Choroid plexus epithelial cell (primary cell): ENCODE measurements at places on chromosomes 12 and 14.

DNA sequence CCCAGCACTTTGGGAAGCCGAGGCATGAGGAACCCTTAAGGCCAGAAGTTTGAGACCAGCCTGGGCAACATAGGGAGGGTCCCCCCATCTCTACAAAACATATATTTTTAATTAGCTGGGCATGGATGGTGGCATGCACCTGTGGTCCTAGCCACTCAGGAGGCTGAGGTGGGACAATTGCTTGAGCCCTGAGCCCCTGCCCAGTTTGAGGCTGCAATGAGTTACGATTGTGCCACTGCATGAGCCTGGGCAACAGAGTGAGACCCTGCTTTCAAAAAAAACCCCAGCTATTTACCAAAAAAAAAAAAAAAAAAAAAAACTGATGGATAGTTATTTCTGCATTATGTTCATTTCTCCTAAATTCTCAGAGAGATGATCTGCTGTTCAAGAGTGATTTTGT lies 230.0 kb downstream of the SOX5 start:
- DNase-seq, result no peak

GRCh38 chr12:25835385-25835784 lies 123.1 kb upstream of the RASSF8 start:
- DNase-seq, result no peak

- DNase-seq, result no peak
Measured at GRCh38 chr12:42769455-42769854, 179.9 kb upstream of the PRICKLE1 start.

DNA sequence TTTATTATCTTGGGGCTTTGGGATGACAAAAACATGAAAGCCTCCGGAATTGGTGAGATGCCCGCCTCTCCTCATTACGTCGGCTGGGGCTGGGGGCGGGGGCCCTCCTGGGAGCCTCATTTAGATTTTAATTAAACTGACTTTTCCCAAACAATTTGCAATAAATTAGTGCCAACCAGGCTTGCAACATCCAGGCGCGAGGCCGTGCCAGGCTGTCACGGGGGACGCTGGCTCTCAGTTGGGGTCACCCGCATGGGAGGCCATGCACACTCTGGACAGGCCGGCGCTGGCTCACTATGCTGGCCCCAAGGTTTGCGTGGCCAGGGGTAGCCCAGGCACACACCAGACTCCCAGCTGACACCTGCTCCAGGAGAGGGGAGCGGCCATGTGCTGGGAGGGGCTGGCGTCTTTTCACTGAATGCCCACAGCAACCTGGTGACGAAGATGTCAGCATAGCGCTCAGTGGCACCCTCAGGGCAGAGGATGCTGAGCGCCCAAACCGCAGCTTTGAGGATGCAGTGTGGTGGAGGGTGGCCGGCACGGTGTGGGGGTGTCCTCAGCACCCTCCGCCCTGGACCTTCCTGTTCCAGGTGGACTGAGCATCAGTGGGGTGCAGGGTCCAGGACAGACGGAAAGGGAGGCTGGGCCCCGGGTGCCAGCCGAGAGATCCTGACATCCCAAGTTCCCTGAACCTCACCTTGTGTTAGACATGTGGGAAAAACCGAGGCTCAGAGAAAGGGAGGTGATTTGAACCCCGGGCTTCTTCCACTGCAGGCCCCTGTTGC lies 190.8 kb upstream of the C14orf180 start:
- DNase-seq, result no peak

DNA sequence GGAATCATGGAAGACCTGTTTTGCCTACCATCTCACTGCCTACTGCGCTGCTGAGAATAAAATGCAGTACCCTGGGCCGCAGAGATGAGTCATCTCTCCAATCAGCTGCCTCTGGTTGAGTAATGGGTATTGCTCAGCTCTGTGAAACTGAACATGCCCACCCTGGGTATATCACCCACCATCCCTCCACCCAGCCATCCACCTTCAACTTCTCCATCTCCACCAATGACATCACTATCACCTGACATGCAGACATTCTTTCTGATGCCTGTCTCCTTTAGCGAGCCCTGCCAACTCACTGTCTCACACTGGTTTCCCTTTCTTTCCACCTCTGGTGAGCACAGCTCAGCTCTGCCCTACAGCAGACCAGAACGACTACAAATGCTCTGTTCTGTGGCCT lies 33.6 kb downstream of the E2F7 start:
- peak; percentile 35 for DNase-seq

- no peak for DNase-seq
Measured at GRCh38 chr12:130419116-130419515, 81.4 kb downstream of the PIWIL1 start.

DNA sequence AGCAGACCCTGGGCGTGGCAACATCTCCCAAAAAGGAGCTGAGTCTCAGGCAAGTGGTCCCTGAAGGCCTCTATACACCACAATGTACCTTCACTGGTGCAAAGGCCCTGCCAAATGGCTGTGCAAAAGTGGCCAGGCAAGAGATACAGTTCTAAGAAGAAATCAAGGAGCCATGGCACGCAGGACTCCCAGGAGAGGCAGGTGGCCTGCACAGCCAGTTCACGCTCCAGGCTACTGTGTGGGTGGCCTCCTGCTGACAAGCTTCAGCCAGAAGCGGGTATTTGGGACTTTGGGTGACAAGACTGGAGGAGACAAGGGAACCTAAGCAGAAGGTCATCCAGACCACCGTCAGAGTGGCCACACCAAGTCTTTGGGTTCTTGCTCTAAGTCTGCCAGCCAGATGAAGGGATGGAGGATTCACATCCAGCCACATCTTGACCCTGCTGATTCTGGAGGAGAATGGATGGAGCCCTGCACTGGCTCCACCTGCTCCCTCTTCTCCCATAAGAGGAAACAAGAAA lies 20.5 kb upstream of the ZFP36L1 start:
- DNase-seq, result no peak

DNA sequence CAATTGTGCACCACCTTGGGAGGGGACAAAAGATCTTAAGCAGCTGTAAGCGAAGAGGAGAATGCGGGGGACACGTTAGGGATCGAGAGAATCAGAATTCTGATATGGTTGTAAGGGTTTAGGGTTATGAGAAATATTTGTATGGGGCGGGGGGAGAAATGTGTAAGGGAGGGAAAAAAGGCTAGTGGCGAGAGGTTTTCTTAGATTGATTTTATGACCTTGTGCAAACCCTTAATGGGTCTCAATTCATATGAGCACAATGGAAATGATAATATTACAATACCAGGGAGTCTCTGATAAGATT lies 396 bp downstream of the NDUFA9 start:
- no peak for DNase-seq

DNA sequence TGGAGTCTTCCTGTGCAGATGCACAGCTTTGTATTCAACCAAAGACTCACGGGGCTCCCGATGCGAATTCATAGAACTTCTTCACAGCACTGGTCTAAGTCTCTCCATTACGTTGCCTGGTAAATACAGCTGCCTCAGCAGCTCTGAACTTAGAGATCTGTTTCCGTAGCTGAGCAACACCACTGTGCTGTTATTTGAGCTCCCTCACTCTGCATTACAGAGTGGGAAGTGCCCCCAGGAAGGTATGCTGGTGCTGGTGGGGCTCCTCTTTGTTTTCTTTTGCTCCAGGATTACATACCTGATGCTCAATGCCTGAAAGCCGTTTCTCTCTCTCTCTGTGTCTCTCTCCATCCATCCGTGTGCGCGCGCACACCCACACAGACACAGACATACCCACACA lies 227.5 kb upstream of the RMST start:
- DNase-seq, result no peak

DNA sequence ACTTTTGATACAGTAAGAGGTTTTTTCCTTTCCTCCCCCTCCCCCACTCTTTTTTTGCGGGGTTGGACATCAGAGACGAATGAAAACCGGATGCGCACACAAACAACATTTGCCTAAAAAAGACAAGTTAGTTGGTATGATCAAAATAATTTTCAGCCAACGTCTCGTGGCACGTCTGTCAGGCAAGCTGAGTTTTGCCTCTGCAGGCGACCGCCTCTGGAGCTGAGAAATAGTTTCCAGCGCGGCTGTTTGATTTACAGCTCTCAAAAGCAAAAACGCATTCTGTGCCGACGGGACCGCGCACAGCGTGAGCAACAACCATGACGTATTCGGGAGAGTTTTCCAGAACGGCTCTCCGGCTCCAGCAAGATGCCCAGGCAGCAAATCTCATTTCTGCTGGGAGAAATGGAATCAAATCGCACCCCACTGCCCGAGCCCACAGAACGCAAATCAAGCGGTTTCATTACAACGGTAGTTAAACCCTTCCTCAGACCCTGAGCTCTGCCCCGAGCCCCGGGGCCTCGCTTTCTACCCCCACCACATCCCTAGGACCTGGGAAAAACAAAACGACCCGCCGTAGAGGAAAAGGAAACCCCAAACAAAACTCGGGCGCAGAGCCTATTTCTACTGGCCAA lies 14.2 kb upstream of the CALM1 start:
- peak; percentile 88 for DNase-seq

DNA sequence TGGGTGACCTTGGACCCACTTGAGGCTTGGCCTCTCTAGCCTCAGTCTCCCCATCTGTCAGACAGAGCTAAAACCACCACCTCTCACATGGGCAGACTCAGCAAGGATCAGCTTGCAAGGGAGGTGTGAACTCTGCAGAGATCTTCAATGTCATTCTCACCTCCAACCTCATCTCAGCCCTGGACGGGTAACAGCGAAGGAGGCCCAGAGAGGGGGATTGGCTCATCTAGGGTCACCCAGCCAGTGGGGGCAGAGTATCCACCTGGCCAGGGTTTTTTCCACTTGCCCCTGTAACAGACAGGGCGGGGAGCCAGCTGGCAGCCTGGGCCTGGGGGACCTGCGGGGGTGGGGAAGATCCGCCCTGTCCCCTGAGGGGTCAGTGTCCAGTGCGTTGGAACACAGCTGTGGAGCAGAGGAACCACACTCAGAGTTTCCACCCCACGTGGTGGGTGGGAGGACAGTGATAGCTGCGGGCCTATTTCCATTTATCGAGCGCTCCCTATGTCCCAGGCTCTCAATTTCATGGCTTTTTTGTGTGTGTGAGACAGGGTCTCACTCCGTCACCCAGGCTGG lies 27.4 kb downstream of the DTX1 start:
- DNase-seq, result no peak

GRCh38 chr14:24815543-24815942 lies 181.6 kb upstream of the GZMB start:
- no peak for DNase-seq

DNA sequence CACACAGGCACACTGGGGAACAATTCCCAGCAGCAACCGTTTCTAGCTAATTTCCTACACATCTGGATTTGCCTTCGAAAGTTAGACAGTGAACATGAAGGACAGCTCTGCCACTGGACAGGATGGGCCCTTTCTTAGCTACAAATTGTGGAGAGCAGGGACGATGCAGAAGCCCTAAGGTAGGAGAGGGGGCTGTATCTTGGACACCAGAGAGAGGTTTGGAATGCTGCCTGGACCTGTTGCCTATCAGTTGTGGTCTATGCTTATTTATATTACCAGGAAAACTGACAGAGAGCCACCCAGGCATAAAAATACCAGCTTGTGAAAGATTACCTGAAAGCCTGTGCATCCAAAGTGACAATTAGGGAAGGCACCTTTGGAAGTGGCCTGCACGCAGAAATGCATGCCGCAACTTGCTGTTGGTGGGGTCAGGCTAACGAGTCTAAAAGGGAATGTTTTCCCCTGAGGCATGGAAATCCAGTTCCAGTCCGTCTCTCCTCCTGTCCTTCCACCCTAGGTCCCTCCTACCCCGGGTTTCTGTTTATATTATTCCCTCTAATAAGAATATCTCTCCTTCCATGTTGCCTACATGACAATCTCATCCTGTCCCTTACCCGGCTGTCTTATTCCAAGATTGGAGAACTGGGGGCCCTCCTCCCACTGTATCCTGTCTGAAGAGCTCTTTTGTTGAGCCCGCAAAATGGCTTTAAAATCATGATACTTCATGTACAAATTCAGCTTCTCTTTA lies 60.2 kb downstream of the MDM2 start:
- no peak for DNase-seq

DNA sequence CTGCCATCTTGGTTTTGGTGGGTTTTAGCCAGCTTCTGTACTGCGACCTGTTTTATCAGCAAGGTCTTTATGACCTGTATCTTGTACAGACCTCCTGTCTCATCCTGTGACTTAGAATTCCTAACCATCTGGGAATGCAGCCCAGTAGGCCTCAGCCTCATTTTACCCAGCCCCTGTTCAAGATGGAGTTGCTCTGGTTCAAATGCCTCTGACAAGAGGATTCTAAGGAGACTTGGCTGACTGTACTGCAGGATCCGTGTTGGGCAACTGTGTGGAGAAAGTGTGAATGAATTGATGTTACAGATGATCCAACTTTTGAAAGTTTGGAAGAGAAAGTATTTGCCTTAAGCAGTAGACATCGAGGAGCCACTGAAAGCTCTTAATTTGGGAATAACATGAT lies 91.0 kb downstream of the TTLL5 start:
- no peak for DNase-seq

- DNase-seq, result no peak
Measured at GRCh38 chr12:116885491-116885890, 4.2 kb upstream of the HRK start.

DNA sequence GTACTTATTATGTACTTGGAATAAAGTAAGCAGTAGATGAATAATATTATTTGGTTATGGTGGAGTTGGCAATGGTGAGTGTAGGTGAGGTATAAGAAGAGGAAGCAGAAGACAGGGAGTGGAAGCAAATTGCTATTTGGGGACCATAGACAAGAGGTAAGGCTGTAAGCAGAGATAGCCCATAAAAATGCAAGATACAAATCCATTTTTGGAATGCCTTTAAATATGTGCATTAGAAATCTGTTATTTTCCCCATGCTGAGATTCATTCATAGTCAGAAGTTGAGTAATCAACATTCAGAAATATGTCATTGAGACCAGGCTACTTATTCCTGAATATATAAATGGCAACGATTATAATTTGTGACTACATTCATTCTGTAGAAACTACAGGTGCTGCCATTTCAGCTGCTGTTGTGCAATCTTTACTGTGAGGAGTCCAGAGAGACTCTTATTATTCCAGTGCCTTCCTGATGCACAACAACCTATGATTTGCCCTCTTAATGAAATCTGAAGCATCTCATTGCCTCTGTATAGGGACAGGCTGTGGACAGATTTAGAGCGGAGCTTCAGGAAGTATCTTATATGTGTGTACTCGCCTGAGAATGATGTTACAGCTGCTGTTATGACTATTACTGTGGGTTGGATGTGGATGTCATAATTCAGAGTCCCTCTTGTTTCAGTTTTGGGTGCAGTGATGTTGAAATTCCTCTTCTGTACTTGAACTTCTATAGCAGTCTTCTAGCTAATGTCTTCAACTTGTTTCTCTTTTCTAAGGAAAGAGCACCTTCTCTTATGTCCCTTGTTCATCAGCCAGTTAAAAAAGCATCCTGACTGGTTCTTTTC lies 173.8 kb downstream of the NAV3 start:
- DNase-seq, result no peak
